ENCODE measurements at places on chromosomes 11 and 22. TPM values are rescaled to one million over a fixed set of nuclear protein-coding genes. Genes with fewer than 3 reads are reported as not detected.
A peak's percentile ranks its signal among the peaks of the same experiment; 100 is the strongest.

GRCh38 chr11:112784323-112785073 is 176.7 kb upstream of the NCAM1 start:
- no peak for DNase-seq

GRCh38 chr22:27419473-27419872 is 382.1 kb downstream of the MN1 start:
- DNase-seq: no peak

The ARRB1 gene
- 173 TPM for total RNA-seq

The CCDC89 gene
- 14.7 TPM for total RNA-seq

DNA sequence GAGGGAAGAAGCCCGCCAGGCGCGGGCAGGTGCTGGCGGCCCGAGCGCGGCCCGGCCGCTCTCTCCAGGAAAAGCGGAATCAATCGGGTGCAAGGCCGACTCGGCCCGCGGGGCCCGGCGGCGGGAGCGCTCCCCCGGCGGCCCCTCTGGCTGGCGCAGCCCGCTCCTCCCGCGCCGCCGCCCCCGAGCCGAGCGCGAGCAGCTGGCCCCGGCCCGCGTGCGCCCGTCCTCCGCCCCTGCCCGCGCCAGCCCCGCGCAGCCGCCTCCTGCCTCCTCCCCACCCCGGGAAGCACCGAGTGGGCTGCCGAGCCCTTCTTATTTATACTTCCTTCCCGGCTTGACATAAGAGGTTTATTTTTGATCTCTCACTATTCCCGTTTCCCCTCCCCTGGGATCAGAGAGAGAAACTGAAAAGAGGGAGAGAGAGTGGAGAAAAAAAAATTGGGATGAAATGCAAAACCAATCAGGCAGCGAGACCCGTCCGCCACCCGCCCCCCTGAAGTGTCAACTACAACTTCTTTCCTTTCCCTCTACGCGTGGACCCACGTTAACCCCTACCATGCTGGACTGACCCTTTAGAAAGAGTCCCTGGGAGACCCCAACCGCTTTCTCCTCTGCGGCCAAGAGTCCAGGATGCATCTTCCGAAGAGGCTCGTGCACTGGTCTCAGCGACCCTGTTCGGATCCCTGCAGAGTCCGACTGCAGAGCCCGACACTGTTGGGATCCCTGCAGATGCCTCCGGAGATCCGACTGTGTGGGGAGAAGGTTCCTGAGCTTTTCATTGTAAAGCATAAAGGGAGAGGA is at the start of gene ADAMTS8:
Gene ADAMTS8, minus strand, starts transcription at position 294 of the 804 bp plus-strand sequence. CDS start 323 bp downstream, outside the sequence.
- DNase-seq: no peak

DNA sequence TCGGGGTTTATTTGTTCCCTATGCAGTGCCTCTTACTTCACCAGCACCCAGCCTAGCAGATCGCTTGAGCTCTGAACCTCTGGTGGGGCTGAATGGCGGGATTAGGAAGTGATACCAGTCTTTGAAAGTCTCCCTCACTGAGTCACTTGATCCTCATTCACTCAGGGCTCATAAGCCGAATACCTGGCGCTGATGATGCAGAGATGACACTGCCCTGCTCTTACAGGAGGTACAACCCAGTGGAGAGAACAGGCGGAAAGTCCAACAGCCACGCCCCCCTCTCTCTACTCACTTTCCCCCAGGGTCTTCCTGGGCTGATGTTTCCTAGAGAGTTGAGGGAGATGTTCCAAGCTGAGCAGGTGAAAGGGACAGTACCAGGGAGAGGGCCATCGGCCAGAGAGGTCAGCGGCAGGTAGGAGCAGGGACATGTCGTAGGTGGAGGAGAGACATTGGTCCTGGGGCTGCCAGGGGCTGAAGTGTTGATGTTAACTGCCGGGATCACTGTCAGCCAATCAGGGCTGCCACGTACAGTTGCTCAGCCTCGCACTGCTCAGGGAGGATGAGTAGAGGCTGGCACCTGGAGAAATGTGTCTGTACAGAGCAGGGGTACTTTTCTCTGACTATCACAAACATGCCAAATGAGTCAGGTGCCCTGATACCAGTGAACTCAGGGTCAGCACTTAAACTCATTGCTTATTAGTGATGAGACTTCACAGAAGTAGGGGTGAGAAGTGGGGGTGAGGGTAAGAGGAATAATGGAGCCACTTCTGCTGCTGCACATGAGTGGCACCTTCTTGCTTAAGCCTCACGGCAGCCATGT is 9.9 kb upstream of the APOBEC3A start:
- peak; percentile 22 for DNase-seq

- no peak for DNase-seq
Observed at GRCh38 chr11:22635689-22636088, 10.1 kb upstream of the FANCF start.

DNA sequence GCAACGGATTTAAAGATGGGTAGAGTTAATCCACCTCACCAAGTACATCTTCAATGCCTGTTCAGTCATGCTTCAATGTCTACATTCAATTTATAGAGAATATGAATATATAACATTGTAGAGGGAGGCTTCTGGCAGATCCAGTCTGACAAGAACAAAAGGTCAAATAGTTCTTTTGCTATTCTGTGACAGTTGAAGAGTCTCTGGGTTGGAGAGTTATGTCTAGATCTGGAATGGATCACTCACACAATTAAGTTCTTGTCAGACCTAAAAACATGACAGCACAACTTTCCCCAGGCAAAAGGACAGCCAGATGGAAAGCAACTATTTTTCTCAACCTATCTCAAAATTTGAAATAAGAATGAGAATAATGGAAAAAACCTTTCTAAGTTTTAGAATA is 15.3 kb upstream of the GAB2 start:
- no peak for DNase-seq

DNA sequence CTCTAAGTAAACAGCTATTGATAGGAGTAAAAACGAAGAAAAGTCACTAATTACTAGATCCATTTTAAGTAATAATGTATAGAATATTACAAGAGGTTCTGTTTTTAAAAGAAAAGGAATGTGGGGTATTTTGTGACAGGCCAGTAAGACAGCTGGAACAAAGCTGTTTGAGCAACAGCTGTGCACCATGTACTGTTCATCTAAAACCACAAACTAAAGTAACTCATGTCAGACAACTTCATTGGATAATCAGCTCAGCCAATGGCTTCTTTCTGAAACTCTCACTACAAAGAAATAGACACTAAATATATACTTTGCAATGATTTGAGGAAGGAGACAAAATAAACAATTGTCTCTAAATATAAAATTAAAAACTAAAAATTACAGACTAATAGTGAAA is 16.1 kb downstream of the RRAS2 start:
- no peak for DNase-seq

The C11orf52 gene
- total RNA-seq: 10.5 TPM

DNA sequence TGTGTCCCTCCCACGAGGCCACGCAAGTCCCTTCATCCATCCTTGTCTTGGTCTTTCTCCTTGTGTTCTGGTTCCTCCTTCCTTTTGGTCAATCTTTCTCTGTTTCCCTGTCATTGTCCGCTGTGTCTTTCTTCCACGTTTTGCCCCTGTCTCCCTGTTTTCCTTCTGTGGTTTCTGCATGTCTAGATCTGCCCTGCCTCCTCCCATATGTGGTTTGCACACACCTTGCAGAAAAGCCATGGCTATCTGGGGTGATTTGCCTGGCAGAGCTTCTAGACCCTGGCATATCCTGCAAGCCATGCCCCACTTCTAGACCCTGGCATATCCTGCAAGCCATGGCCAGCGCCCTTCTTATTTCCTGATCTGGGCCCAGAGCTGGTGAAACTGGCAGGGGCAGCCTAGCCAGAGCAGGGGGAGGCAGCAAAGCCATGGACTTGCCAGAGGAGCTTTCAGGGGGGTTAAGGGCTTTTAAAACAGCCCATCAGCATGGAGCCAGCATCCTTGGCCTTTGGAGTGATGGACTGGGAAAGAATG is 131.6 kb upstream of the NECTIN1 start:
- no peak for DNase-seq

GRCh38 chr11:69079661-69080256 is 31.0 kb downstream of the TPCN2 start:
- no peak for DNase-seq

DNA sequence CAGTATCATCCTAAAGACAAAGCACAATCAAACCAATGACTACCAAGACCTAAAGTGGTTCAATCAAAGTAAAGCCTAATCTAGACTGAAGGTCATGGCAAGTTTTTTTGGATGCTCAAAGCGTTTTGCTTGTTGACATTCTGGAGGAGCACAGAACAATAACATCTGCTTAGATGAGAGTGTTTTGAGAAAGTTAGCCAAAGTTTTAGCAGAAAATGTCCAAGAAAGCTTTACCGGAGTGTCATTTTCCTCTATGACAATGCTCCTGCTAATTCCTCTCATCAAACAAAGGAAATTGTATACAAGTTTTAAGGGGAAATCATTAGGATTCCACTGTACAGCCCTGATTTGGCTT is 256.9 kb upstream of the FAT3 start:
- no peak for DNase-seq

GRCh38 chr11:69326622-69327219 is 32.8 kb downstream of the MYEOV start:
- DNase-seq: peak; percentile 8

- DNase-seq: no peak
Observed at GRCh38 chr11:128042290-128042751, 545.0 kb downstream of the ETS1 start.

The RSF1 gene
- total RNA-seq: 50.7 TPM

DNA sequence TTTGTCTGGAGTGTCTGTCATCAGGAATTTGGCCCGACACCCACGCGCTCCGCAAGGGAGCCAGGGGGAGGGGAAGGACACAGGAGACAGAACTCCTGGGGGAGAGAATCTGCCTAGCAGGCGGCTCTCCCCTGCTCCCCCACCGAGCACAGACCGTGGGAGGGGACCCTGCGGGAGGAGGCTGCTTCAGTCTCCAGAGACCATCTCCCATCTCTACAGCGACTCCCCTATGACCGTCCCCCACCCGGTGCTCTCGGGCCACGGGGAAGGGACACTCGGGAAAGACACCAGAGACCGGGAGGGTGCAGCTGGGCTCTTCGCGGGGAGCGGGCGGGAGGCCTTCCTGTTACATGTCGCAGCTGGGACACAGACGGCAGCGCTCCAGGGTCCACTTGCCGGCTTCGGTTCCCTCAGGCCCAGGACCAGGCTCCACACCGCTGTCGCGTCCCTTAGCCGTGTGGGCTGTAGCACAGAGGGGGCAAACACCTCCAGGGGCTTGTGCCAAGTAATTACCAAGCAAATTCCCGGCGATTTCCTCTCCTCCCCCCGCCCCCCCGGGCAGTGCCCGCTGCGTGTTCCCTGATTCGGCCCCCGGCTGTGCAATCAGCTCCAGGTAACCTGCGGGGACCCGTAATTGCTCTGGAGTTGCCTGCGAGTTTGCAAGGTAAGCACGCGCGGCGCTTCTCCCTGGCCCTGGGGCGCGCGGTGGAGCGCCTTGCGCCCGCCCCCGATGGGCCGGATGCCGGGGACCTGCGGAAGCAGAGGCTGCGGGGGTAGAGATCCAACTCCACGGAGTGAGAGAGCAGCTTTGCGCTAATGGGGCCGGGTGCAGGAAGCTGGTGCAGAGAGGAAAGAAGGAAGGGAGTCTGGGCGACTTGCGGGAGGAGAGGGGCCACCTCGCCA is 155.1 kb upstream of the CADM1 start:
- DNase-seq: peak; percentile 82

The PTPRCAP gene
- total RNA-seq: 14.8 TPM

DNA sequence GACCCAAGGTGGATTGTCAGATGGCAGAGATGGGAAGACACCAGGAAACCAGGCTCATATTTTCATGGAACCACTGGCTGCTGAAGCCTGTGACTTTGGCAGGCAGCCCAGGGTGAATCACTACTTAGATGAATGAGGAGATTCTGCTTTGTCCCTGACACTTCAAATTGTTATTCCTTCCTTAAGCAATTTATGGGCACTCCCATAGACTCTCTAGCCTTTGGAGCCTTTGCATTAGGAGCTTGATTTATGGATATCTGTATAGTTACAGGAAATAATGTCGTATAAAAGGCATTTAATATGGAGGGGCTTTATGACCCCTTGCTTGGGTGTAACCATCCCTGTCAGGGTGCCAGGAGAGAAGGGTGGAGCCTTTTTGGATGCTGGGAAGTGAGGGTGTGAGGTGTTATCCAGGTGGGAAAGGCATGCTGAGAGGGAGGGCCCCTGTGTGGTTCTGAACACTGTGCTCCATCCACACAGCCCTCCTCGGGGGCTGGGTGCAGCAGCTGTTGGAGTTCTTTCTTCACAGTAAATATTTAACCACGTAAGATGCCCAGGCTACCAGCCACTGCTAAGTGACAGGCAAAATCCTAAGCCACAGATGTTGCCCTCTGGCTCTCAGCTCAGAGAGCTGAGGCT is 35.3 kb downstream of the IL18 start:
- DNase-seq: peak; percentile 31

- no peak for DNase-seq
Observed at GRCh38 chr22:46008291-46008690, 31.3 kb upstream of the WNT7B start.

The PEX26 gene
- total RNA-seq: 32.5 TPM

- peak; percentile 51 for DNase-seq
Observed at GRCh38 chr22:49481659-49482399, 345.8 kb downstream of the BRD1 start.

GRCh38 chr22:37887584-37888378 is 18.3 kb upstream of the MICALL1 start:
- DNase-seq: no peak

DNA sequence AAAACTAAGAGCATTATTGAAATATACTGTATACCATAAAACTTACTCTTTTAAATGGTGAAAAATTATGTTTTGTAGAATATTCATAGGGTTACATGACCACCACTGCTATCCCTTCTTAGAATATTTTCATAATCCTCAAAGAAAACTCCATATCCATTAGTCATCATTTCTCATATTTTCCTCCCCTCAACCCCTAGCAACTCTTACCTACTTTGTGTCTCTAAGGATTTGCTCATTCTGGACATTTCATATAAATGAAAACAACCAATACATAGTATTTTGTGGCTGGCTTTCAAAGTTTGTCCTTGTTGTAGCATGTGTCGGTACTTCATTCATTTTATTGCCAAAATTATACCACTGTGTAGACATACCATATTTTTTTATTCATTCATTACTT is 863.8 kb downstream of the KCNA4 start:
- DNase-seq: no peak

GRCh38 chr11:119188067-119188466 is 2.8 kb downstream of the NHERF4 start:
- no peak for DNase-seq

The MDK gene
- 44.6 TPM for total RNA-seq

The FOLH1 gene
- not detected for total RNA-seq

DNA sequence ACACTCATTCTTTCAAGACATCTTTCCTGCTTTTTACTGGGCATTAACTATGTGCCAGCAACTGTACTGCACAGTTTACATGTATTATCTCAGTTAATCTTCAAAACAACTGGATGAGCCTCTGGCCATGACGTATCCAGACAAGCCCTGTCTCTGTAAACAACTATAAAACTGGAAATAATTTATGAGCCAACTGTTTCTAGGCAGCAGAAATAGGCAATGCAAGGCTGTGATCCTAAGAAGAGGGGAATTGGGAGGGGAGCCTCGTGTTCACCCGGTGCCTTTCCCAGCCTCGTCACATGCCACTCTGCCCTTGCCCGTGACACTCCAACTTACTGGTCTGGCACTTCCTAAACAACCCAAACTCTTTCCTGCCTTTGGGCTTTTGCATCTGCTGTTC is 82.8 kb downstream of the FBXO7 start:
- DNase-seq: no peak
